ENCODE measurements at places on chromosomes 7 and 10.

DNA sequence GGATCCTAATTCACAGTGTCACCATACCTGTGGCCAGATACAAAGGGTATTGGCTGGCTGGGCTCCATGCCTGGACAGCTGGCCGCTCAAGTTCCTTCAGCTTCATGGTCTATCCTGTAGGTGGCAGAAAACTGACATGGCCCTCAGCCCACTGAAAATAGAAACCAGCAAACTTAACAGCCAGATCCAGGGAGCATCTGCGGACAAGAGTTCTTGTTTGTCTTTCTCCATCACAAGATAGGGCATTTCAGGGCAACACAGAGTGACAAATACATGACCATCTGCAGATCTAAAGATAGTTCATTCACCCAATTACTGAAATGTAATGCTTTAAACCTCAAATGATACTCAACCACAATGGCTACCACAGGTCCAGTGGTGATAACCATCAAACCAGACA is 2.8 kb downstream of the SEC31B start:
- DNase-seq, result no peak

- DNase-seq, result no peak
Measured at GRCh38 chr10:113319479-113319878, 233.4 kb upstream of the HABP2 start.

DNA sequence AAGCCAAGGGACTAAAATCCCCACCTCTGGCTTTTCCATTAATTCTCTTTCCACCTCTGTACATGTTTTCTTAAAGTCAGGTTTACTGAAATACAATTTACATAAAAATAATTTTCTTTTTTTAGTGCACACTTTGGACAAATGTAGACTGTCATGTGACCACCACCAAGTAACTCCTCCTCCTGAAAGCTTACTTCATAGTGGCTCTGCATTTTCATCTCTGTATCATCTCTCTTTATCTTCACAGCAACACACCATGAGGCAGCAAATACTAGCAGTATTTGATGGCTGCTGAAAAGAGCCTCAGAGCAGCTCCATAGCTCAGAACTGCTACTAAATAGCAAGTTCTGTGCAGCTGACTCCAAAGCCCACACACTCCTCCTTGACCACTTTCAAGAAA is 17.3 kb downstream of the WDFY4 start:
- no peak for DNase-seq

- no peak for DNase-seq
Measured at GRCh38 chr10:29081951-29082685, 206.8 kb upstream of the LYZL1 start.

DNA sequence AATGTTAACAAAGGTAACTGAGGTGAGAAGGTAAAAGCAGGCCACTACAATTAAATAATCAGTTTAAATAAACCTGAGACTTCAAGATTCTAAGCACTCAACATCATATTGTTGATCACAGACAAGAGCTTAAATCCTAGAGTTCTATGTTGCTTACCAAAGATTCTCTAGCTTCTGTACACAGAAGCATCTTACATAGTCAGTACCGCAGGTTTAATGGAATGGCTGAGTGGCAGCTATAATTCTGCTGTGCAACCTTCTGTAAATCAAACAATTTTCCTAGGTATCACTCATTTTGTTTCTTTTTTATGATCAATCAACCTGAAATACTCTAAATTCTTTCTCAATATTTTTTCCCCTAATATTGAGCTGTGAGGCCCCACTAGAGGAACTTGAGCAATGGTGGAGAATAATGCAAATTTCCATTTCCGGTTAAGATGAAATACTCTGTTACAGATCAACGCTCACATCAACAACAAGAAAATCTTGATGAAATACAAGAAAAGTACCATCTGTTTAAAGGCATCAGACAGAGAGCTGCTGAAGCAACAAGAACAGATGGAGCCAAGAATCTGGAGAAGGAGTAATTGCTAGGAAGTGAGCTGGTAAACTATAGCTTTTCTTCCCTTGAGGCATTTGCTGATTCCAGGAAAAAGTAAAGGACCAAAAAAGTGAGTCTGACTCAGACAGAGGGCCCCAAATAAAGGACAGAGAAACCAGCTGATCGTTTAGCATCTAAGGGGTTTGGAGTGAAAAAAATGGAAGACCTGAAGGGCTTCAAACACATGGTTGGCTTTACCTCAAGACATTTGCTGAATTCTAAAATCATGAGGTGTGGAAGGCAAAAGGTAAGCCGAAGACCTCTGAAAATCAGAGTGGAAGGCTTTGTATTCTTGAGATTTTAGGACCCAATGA is 22.6 kb downstream of the PNPLA8 start:
- DNase-seq, result no peak

DNA sequence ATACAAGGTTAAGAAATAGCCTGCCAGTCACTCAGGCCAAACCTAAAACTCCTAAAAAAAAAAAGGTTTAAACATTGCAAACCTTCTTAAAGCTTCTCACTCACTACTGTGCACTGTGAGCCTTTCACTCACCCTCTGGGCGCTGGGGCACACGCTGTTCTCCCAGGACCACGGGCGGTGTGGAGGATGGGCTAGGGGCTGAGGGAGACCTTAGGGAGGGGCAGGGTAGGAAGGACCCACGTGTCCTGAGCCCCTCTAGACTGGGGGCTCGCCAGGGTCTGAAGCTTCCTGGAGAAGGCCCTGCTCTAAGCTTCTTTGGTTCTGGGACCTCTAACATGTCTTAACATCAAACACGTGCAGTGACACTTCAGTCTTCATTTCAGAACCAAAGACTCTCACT is 569.8 kb downstream of the DNAJB6 start:
- no peak for DNase-seq

GRCh38 chr7:122528879-122529481 is 169.9 kb downstream of the RNF133 start:
- DNase-seq, result no peak

DNA sequence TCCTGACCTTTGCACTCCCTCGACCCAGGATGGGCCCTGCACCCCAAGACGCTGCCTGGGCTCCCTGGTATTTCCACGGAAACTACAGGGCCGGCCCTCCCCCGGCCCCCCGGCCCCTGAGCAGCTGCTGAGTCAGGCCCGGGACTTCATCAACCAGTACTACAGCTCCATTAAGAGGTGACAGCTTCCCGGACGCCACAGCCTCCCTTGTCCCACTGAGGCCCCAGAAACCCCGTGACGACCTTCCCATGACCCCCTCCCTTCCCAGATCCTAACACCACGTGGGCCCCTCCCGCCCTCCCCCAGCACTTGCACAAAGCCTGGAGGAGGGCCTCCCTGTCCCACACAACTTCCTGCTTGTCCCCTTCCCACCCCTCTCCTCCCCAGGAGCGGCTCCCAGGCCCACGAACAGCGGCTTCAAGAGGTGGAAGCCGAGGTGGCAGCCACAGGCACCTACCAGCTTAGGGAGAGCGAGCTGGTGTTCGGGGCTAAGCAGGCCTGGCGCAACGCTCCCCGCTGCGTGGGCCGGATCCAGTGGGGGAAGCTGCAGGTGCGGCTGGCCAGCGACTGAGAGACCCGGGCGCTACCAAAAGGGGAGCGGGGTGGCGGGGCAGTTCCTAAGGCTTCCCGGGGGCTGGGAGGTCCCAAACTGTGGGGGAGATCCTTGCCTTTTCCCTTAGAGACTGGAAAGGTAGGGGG is 5.7 kb downstream of the NOS3 start:
- DNase-seq, result no peak

- no peak for DNase-seq
Measured at GRCh38 chr10:10919976-10920375, 97.7 kb upstream of the CELF2 start.

DNA sequence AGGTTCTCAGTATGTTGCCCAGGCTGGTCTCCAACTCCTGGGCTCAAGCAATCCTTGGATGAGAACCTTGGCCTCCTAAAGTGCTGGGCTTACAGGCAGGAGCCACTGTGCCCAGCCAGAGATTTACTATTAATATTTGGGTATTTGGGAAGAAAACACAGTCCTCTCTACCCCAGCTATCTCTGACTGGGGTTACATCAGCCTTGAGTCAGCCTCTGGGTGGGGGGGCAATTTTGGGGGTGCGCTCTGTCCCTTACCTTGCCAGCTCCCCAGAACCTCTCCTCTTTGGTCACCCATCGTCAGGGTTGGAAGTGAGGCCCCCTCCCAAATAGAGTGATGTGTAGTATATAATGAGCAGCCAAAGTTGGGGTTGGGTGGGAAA is 1.8 kb downstream of the MLXIPL start:
- DNase-seq, result no peak

DNA sequence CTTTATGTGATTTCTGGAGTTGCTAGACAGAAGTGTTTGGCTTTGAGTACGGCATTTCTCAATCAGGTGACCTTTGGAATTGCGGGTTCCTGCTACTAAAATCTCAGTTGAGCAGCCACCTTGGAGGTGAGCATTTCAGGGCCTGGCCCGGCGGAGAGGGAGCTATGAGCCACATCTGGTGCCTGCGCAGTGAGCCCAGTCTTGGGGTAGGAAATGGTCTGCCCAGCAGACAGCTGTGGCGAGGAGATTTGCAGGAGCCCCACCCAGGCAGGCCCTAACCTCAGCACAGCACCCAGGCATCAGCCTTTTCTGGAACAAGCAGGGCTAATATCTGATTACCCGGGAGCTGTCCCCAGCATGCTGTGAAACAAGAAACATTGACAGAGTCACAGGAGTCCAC is 547.9 kb upstream of the FOXK1 start:
- DNase-seq, result no peak

GRCh38 chr7:83908526-83908925 is 259.6 kb upstream of the SEMA3E start:
- no peak for DNase-seq

DNA sequence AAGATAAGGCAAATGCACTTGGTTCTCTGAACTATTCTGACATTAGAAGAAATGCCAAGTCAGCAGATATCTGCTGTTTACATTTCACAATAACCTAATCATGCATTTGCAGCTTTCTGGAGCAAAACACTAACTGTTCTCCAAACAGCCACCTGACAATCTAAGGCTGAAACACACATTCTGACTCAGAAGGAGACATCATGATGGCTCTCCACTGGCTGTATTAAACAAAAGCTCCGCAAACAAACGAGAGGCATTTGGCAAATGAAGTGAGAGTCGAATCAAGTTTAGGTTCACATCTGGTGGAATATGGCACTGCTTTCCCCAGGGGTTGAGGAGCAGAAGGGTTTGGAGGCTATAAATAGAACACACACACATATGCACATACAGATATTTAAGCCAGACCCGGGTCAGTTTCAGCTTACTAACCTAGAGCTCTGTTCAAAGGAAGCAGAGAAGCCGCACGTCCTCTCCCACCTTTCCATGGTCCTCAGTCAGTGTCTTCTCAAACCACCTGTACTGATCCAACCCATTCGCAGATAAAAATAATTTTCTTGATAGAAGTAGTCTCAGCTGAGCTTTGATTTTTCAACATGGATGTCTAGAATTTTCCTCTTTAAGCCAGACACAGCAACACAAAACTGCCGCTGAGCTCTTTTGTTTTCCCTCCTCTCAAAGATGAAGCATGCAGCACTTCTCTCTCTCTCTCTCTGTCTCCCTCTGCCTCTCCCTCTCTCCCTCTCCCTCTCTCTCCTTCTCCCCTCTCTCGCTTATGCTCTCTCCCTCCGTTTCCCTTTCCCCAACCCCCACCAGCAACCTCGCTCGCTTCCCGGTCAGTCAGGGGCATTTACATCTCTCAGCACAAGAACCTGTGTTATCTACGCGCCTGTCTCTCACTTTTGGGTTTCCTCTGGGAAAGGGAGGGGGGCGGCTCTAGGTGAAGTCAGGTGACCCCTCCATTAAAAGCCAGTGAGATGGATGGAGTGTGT is 682.8 kb downstream of the MAGI2 start:
- no peak for DNase-seq

GRCh38 chr10:5862360-5862961 is 27.2 kb downstream of the ANKRD16 start:
- DNase-seq, result no peak

DNA sequence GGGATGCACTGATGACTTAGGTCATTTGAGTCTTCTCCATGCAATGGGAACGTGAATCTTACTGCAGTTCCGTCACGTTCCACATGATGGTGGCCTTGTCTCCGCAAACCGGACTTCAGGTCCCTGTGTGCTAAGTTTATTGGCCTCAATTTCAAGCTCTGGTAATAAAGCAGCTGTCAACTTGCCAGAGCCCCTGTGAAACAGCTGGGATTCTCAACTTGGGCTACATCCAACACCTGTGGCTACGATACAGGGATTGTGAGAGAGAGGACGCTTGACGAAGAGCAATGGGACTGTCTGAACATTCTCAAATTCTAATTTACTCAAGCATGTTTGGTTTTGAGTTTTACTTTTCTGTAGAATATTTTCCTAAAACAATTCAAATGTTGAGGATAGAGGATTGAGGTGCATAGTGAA is 174.2 kb downstream of the PTN start:
- no peak for DNase-seq

DNA sequence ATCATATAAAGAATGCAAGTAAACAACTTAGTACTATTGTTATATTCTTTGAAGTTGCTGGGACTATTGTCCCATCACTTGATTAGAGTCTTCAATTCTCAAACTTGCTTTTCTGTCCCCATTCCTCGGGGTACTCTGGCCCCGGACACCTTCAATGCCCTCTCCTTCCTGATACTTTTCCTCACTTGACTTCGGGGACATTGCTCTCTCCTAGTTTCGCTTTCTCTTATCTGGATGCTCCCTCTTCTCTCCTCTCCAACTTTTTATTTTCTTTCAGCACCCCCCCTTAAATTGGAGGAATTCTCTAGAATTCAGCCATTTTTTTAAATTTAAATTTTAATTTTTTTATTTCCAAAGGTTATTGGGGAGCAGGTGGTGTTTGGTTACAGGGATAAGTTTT is 10.6 kb upstream of the OPTN start:
- no peak for DNase-seq

GRCh38 chr7:31074403-31075085 is 22.4 kb downstream of the ADCYAP1R1 start:
- DNase-seq, result no peak

DNA sequence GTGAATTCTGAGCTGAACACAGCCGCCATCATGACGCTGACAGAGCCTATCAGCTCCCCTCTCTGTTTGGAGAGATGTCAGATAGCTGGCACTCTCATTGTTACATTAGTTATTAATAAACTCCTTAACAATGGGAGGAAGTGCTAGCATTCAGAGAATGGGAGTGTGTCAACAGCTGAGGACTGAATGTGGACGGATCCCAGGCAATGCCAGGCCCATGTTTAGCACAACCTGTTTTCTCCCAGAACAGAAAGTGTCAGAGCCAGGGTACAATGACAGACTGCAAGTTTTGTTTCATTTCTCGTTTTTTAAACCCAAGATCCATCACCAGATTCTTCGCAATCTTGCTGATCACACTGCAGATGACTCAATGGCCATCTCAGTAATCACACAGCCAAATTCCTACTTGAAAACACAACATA is 99.6 kb downstream of the PRPF18 start:
- no peak for DNase-seq

DNA sequence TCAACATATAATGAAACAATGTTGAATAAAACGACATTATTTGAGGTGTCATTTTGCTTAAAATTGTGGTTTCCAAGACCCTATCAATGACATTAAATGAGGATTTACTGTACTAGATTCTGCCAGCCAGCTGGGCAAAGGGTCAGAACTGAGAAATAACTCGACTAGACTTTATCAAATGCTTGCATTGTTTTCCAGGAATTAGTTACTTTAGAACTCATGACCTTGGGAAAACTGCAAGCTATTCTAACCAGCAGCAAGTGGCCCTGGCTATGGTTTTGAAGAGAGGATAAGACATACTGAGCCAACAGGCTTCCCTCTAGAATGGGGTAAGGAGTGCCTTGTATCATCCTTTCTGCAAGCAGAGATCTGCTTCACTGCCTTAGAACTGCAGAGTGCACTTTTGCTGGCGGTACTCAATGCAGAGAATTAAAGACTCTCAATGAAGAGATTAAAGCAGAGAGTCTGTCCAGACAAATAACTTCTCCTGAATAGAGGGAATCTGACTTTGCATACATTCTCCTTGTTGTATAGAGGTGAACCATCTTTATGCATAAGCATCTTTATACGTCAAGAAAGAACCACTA is 281.5 kb downstream of the ARL4A start:
- DNase-seq, result no peak
